ENCODE measurements at places on chromosomes 4 and X.

GRCh38 chr4:164027805-164028204 lies 533.3 kb downstream of the TMA16 start:
- no peak for DNase-seq

GRCh38 chr4:6498511-6499237 lies 26.3 kb upstream of the PPP2R2C start:
- no peak for DNase-seq

GRCh38 chr4:146534178-146534577 lies 12.4 kb upstream of the SLC10A7 start:
- no peak for DNase-seq

GRCh38 chr4:142778430-142778829 lies 67.7 kb downstream of the INPP4B start:
- peak; percentile 24 for DNase-seq

DNA sequence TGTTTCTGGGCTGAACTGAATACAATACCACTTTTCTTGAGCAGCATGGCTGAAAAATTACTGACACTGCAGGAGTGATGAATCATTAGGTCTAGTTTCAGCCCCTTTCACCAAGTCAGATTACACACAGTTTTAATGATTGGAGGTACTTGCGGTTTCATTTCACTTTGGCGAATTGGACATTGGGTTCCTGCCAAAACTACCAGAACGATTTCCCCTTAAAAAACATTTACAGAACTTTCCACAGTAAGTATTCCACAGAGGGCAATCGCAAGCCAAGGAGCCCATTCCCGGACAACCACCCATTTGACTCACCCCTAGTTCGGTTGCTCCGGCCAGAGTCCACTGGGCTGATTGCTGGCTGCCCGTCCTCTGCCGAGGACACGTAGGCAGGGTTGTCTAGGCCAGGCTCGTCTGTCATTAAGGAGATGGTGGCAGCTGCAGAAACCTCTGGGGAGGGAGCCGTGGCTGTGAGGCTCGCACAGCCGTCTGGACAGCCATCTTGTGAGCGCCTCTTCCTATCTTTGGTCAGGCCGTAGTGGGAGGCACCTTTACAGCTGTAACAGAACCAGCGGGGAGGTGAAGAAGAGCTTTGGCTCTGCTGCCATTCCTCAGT lies 83.5 kb downstream of the LNX1 start:
- DNase-seq, result peak; percentile 70

- no peak for DNase-seq
Measured at GRCh38 chr4:89876548-89876947, 18.1 kb upstream of the MMRN1 start.

DNA sequence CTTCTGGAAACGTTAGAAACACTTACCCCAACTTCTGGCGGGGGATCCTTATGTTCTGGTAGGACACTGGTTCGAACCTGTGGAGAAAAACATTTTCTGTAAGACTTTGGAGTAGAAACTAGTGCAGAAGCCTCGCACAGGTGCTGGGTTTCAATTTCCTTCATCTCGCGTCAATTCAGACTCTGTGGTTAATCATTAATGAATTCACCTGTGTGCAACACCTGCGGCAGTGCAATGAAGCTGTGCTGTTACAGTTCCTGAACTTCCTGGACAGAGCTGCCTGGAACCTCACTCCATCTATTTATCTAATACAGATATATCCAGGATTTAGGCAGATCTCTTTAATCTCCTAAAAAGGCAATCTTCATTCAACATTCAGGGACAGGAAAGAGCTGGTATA lies 531.4 kb downstream of the INPP4B start:
- DNase-seq, result no peak

DNA sequence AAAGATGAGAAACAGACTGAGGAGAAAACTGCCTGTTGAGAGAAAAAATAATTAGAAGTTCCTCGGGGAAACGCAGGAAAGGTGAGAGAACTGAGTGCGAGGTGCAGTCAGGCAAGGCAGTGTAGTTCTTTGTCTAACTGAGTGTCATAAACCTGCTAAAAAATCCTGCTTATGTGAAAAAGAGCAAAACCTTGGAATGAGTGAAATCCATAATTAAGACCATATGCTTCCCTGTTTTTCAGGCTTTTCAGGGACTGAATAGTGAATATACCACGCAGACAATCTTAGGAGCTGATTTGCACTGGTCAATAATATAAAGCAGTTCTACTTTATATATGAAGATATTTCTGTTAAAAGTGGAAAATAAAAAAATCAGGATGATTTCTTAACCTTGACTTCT lies 104.9 kb downstream of the RASGEF1B start:
- DNase-seq, result peak; percentile 61

GRCh38 chrX:275476-275966 lies 5.7 kb upstream of the PLCXD1 start:
- DNase-seq, result no peak

DNA sequence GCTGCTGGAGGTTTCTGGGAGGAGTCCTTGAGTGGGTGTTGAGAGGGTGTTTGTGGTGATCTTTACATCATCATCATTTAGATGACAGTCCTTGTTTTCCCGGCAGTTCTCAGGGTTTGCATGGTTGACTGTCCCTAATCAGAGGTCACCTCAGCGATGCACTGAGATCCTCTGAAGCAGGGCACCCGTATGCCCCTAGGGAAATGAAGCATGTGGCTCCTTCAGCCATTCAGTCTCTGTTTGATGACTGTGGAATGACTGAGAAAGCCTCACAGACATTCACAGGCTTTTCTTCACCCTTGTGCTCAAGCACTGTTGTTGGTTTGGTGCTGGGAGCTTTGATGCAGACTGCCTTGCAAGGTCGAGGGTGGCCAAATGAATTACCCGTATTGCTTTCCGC lies 474.7 kb downstream of the SPRY1 start:
- no peak for DNase-seq

DNA sequence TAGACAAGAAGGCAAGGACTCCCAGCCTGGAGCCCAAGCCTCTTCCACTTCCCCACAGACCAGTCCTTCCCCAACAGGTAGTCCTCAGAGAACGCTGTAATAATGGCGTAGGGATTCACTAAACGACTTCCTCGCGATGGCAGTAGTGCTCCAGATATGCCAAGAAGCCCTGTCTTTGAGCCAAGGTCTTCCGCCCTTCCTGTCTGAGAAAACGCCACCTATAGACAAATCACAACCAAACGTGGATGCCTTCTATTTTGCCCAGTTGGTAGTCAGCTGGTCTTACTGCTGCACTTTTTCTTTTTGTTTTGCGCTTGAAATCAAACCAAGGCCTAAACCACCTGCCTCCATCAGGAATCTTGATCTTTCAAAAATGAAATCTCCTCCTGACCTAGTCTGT lies 203.3 kb downstream of the OR13H1 start:
- no peak for DNase-seq

- DNase-seq, result no peak
Measured at GRCh38 chr4:8323947-8324555, 54.5 kb downstream of the HTRA3 start.

DNA sequence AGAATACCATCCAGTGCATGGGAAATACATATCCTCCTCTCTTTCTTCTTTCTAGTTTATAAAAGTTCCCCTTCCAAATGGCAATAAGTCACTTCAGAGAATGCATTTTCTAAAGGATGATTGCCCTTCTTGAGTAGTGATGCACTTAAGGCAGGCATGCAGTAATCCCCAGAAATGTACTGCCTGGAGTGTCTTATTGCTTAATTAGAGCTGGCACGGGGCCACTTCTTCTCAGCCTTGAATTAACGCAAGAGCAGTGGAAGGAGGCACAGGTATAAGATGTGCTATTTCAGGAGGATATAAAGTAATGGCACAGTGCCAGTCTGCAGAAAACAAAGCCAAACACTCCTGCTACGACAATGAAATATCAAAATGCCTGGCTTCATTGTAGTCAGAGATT lies 371.4 kb upstream of the FAM241A start:
- peak; percentile 50 for DNase-seq

DNA sequence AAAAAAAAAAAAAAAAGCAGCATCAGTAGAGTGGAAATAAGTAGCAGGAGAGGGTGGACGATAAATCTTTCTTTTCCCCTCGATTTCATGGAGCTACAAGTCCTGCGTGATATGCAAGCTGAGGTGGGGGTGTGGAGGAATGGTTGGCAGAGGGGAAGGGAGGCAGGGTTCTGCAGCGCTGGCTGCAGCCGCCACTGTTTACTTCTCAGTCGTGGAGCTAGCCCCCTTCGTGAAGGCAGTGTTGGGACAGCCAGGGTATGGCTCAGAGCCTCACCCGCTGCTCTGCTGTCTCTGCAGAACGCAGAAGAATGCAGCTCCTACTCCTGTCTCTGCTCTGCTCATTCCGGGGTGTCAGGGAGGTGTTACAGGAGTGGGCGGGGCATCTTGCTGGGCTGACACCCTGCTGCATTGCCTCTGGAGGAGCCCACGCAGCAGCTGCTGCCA lies 140.6 kb downstream of the GPM6A start:
- DNase-seq, result no peak

DNA sequence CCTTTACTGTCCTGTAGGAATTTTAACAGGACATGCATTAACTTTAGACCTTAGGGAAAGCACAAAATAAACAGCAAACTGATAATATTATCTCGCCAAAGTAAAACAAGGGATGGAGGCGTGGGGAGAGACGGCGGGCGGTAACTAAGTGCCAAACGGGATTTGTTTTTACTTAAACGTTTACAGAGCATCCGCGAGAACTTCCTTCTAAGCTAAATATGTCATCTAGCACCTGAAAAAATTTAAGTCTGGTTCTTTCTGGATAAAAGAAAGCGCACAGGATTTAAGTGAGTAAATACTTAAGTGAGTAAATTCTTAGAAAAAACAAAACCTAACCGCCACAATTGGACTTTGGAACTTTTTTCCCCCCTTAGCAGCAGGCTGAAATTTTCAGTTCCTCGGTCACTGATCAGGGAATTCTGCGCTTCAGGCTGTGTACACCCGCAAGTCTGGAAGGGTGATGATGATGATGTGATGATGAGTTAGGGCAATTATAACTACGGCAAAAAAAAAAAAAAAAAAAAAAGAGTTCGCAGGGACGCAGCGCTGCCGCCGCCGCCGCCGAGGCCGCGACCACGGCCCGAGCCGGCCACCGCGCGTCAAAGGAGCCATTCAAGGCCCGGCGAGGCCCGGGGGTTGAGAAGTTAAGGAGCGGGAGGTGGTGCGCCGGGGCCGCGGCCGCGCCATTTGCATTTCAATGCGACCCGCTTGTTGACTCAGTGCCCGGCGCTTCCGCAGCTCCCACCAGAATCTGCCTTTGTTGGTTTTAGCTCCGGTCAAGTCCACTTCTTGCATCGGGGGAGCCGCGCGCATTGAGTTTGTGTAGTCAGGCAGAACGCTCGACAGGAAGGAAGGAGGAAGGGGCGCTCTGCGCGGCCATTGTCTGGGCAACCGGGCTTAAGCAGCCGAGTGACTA lies 108.8 kb downstream of the SPRY1 start:
- DNase-seq, result no peak

DNA sequence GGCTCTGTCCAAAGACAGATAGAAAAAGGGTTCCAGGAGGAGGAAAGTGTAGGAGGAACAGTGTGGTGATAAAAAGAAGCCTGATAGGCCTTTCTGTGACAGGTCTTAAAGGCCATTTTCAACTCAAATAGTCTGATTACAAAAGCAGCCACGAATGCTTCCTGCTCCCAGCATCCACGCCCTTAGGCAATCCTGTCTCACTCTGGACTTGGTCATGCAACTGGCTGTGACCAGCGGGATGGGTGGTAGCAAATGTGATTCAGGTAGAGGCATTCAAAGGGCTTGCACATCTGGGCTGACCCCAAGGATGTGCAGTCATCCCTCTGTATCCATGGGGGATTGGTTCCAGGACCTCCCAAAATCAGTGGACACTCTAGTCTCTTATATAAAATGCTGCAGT lies 14.4 kb upstream of the SEPSECS start:
- DNase-seq, result no peak

GRCh38 chr4:88511236-88511635 lies 12.3 kb downstream of the PYURF start:
- DNase-seq, result no peak

DNA sequence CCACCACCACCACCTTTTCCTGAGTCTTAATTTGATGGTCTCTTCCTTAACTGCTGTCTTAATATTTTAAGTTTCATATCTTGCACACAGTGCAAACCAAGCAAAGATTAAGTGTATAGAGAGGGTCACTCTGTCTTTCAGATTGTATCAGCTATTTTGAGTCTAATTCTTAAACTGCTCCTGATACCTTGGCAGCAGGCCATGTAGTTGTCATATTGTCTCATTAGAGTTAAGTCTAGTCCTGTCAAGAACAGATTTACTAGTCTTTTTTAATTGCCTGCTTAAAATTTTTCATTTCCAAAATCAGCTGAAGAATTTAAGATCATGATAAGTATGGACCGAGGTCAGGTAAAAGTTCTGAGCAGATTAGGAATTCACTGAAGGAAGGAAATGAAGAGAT lies 51.5 kb downstream of the FHIP1A start:
- DNase-seq, result no peak

DNA sequence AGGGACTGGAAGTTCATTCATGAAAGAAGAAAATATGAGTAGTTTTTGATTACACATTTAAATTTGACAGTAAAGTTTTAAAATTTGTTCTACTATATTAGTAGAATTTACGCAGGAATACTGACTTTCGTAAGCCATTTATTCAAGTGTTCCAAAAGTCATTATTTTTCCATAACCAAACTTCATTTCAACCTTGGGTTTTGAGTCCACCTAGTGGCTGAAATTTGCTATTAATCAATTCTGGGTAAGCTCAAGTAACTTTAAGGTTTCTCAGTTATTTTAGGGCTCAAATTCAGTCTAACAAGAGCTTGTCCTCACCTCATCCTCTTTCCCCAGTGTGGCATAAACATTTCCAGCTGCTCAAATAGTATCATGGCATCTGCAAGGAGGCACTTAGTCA lies 175.4 kb downstream of the SH3BGRL start:
- peak; percentile 0 for DNase-seq

DNA sequence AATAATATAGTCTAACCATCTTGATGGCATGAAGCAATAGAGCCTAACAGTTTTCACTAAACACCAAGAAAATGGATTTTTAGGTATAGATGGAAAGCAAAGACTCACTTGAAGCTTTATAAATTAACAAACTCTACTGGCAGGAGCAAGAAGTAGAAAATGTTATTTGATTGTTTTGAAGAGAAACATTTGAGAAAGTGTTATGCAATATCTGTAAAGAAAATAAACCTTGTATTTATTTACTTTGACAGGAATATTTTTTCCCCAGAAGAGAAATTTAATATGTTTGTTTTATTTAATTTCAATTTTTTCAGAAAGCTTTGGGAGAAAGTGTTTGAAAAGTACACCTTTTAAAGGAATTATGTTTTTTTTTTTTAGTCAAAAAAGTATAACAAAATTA lies 139.0 kb downstream of the STIM2 start:
- DNase-seq, result no peak

DNA sequence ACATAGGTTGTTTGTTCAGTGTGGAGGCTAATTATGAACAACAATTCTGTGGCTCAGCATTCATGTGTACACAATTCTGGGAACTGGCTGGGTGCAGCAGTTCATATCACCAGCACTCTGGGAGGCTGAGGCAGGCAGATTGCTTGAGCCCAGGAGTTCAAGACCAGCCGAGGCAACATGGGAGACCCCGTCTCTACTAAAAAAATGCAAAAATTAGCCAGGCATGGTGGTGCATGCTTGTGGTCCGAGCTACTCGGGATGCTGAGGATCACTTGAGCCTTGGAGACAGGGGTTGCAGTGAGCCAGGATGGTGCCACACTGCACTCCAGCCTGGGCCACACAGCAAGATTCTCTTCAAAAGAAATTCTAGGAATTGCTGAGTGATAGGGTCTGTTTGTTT lies 4.5 kb upstream of the PPP2R2C start:
- no peak for DNase-seq

- peak; percentile 26 for DNase-seq
Measured at GRCh38 chr4:79042079-79042674, 102.9 kb upstream of the PAQR3 start.

GRCh38 chr4:184102927-184103326 lies 114.7 kb downstream of the ENPP6 start:
- no peak for DNase-seq

- peak; percentile 62 for DNase-seq
Measured at GRCh38 chr4:183407128-183407585, 37.3 kb upstream of the CDKN2AIP start.

All from fibroblast of skin of left quadriceps (primary cell).